ENCODE measurements at places on chromosomes 12 and 14.

DNA sequence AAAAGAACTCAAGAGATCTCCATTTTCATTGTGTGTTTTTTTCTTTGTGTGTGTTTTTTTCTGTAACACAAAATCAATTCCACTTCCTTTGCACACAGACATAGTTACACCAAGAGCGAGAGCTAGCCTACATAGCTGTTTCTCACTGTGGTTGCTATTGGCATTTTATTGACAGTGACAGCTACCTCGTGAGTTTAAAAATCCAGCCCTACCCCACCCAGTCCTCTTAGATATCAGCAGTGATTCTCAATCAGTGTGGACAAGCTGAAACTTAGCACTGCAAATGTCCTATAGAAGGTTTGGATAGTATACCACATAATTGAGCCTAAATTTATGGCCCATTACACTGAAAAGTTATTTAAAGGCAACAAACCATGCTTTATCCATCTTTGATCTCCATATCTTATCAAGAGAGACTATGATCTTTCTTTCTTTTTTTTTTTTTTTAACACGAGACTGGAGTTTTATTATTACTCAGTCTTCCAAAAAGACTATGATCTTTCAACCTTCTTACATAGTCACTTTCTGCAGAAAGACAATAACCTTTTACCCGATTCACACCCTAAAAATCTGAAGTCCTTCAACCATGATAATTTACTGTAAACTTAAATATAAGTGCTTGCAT lies 46.8 kb downstream of the ATP2B1 start:
- no peak for DNase-seq

- DNase-seq: no peak
These were observed 127.3 kb upstream of the PWP1 start for GRCh38 chr12:107558141-107558815.

DNA sequence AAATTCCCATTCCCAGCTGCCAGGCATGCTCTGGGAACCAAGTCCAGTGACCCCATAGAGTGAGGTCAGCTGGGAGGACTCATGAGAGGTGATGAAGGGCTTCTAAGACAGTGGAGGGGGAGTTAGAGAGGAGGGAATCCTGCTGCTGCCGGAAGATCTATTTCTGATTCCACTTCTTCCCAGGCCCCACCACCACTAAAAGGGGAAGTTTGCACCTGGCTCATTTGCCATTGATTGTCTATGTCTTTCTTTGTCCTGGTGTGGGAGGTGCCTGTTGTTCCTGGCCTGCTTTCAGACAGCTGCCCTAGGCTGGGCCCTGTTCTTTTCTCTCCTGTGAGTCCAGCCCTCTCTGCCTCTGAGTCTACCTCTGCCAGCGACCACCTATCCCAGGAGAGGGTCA lies 3.0 kb upstream of the KRT6A start:
- DNase-seq: peak; percentile 80

DNA sequence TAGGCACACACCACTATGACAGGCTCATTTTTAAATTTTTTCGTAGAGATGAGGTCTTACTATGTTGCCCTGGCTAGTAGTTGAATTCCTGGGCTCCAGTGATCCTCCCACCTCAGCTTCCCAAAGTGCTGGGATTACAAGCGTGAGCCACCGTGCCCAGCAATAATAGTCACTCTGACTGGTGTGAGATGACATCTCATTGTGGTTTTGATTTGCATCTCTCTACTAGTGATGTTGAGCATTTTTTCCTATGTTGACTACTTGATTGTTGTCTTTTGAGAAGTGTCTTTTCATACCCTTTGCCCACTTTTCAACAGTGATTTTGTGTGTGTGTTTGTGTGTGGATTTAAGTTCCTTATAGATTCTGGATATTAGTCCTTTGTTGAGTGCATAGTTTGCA lies 26.3 kb downstream of the ATP2A2 start:
- no peak for DNase-seq

GRCh38 chr12:76176940-76177339 lies 92.5 kb upstream of the NAP1L1 start:
- no peak for DNase-seq

GRCh38 chr12:49678711-49679110 lies 28.5 kb downstream of the FMNL3 start:
- DNase-seq: no peak

- DNase-seq: no peak
These were observed 99.9 kb upstream of the MYF6 start for GRCh38 chr12:80607361-80608135.

DNA sequence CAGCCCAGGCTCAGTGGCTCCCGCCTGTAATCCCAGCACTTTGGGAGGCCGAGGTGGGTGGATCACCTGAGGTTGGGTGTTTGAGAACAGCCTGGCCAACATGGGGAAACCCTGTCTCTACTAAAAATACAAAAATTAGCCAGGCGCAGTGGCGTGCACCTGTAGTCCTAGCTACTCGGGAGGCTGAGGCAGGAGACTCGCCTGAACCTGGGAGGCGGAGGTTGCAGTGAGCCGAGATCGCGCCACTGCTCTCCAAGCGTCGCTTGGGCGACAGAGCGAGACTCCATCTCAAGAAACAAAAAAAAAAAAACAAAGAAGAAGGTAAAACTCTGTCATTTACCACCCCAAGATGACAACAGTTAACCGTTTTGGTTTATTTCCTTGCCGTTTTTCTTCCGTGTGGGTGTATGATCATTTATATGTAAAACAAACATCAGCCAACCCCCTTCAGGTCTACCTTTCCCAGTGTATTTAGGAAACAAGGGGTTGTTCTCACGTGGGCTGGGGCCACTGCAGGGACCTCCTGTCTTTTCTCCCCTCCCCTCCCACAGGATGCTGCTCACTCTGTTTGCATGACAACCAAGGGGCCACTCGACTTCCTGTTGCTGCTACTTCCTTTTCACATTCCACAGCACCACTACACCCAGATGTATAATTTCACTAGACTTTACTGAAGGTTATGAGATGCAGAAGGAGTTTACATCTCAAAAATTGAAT lies 13.6 kb downstream of the TTC9 start:
- no peak for DNase-seq

DNA sequence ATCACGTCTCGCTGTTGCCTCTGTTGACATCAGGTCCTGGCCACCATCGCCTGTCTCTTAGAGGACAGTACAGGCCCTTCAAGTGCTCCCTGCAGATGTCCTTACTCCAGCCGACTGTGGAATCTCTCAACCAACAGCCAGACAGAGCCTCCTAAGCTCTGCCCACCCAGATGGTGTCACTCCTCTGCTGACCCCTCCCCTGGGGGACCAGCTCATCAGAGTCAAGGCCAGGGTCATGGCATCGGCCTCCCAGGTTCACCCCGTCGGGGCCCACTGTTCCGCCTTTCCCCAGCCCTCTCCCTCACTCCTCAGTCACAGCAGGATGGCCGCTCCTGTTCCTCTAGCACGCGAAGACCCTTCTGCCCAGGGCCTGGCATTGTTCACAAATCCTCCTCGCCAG lies 157.3 kb upstream of the TMEM132C start:
- no peak for DNase-seq

GRCh38 chr14:54446161-54446693 lies 5.1 kb upstream of the CNIH1 start:
- no peak for DNase-seq

- DNase-seq: peak; percentile 94
These were observed at the start of gene TRMT61A for GRCh38 chr14:103528587-103529382. TSS of gene TRMT61A (plus strand) at chr14:103529196. CDS start at chr14:103529979, 783 bp downstream.

GRCh38 chr12:11630046-11630706 lies 19.3 kb upstream of the ETV6 start:
- DNase-seq: no peak

DNA sequence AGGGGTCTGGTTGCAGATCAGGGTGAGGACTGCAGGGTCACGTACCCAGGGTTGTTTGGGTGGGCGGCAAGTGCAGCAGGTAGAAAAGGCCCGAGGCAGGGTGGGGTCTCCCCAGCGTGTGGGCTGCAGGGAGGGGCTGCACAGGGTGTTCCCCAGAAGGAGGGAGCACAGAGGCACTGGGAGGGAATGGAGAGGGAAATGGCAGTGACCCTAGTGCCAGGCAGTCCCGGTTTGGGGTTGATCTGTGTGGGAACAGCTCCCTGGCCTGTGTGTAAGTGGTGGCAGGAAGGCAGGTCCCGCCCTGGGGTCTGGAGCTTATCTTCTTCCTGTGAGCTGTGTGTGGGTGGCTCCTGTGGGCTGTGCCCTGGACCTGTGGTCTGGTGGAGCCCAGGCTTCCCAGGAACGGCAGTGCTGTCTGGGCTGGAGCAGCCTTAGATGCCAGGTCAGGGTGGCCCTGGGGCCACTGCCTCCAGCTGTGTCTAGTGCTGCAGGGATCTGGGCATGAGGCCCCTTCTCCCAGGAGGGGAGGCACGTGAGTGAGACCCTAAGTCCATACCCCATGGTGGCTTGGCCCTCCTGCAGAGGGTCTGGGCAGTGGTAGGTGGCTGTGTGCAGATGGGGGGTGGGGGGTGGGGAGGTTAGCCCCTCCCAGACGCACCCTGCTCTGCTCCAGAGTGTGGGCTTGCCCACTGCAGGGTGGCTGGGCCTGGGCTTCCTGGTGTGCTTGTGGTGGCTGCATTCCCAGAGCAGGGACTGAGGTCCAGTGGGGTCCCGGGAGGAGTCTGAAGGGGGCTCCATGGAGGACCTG lies 363.5 kb downstream of the TMEM121 start:
- peak; percentile 44 for DNase-seq

DNA sequence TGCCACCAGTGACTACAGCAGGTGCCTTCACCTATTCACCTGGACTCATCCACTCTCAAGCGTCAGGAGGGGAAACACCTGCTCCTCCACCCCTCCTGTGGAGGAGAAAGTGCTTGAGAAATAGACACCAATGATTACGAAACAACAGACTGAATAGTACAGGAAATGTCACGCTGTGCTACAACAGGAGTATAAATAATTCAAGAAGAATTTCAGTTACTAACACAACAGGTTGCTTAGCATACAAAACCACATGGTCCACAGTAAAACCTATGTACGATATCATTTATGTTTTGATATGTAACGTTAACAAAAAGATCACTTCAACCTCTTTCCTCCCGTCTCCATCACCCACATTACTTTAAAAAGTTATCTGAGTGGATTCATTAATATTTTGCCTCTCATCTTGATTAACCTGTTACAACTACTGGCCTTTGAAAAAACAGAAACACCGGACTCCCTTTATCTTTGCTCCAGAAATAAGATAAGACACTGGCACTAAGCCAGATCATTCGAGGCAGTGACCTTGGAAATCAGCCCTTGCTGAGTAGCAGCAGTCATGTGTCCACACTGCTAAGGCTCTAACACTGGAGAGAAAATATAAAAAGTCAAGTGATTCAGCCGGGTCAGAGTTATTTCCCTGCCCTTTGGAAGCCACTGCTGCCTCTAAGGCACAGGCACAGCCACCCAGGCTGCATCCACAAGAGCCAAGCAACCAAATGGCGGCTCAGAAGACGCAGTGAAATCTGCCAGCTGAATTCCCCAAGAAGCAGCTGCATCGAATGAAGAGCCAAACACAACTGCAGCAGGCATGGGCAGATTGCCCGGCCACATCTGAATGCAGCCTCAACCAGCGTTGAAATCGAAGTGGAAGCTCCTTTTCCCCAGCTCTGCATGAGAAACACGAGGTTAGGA lies 40.9 kb downstream of the NT5DC3 start:
- DNase-seq: no peak

GRCh38 chr12:103457471-103457870 lies 38.3 kb downstream of the C12orf42 start:
- DNase-seq: no peak

DNA sequence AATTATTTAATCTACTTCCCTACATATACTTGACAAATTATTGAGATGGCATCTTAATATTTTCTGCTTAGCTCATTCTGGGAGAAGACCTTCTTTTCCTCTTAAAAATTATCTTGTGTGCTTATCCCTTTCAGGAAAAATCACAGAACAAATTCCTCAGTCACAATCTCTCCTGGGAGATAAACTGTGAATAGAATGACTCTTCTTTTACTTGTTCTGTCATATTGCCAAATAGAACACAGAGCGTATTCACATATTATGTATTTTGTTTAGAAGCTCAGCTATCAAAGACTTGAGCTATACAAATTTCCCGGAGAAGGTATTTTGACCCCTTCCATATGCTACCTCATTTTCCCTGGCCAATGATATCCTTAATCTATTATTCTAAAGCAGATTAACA lies 146.7 kb downstream of the TMEM117 start:
- DNase-seq: no peak

DNA sequence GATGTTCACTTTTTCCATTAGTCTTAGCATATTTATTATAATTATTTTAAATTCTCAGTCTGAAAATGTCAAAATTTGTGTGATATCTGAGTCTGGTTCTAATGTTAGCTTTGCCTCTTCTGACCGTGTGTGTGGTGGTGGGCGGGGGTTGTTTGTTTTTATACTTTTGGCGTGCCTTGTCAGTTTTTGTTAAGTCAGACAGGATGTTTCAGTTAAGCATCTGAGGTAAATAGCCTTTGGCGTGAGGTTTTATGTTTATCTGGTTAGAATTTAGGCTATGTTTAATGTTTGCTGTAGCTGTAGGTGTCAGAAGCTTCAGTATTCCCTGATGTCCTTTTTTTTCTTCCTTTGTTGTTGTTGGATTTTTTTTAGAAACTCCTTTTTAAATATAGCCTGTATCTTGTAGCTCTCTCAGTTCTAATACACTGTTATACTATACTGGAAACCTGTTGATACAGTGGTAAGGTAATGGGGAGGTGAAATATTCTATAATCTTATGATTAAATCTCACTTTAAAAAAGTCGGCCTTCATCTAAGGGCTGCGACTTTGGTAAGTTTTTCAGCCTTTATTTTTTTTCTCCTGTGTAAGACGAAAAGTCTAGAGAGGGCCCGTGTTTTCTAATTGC lies 111.6 kb downstream of the SCAF11 start:
- no peak for DNase-seq

GRCh38 chr14:24837280-24838046 lies 203.5 kb upstream of the GZMB start:
- no peak for DNase-seq

GRCh38 chr14:96239711-96240141 lies 16.3 kb upstream of the BDKRB1 start:
- no peak for DNase-seq

DNA sequence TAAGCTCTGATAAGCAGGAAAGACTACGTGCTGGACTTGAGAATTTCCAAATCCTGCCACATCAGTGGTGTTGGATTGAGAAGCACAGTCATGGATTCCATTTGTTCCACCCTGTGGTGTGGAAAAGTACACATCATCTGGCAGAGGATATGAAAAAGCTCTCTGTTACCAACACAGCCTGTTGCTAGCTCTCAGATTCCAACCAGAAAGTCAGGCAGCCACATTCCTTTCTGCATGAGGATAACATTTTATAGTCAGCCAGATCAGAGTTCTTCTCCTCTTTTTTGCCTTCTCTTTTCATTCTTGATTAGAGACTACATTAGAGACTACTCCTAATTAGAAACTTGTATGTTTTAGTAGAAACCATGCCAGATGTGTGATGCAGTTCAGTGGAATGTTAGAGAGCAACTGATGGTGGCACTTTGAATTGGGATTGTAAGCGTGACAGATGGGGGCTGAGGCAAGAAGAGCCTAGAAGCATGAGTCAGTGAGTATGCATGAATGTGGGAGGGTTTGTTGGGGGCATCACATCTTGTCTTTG lies 61.2 kb upstream of the STXBP6 start:
- DNase-seq: peak; percentile 43

- DNase-seq: peak; percentile 51
These were observed 153.9 kb downstream of the PRKCH start for GRCh38 chr14:61475316-61475715.

GRCh38 chr14:104805326-104805678 lies 4.4 kb downstream of the ZBTB42 start:
- DNase-seq: no peak
